IPS DF 6.9 (cell line): ENCODE measurements at places on chromosomes 6 and 20.

DNA sequence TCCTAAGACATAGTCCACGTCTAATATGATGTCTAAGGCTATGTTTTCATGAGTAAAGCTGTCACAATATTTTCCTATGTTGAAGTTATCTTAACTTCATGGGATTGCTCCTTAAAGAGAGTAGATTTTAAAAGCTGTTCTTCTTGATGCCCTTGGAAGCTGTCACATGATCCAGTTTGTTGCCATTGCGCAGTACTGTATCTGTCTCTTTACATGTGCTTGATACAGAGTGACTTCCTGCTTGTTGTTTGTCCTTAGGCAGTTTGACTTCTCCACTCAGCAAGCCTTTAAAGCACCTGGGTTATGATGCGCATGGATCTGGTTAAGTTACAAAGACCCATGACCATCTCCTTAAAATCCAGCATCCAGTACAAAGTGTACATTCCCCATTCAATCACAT, 85.4 kb downstream of the CDYL start:
- DNase-seq = no peak

DNA sequence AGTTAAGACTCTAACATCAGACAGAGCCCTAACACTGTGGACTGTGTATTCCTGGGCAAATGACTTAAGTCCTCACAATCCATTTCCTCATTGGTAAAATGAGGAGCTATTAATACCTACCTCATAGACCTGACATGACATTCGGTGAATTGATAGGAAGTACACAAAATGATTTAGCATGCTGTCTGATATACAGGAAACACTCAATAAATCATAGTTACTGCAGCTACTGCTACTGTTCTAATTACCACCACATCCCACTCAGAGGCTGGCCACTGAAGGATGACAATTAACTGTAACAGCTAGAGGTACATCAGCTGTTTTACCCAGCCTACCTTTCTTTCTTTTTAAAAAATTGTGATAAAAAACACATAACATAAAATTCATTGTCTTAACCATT, 87.7 kb downstream of the PLCG1 start:
- DNase-seq = no peak

DNA sequence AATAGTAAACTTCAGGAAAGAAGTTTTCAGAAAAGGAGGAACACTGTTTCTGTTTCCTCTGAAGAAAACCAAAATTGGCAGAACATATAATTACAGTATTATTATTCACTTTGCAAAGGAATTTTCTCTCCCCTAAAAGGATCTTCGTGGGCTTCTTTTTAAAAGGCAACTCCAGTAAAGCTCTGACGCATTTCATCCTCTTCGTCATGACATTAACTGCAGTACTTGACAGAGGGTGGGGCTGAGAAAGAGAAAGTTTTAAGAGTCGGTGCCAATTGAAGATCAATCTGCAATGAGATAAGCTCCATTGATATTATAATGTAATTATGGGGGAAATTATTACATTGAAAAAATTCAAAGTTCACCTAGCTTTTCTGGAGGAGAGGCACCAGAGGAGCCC, 75.8 kb downstream of the MYB start:
- no peak for DNase-seq

- no peak for DNase-seq
Measured at GRCh38 chr20:31652917-31653396, 15.2 kb downstream of the COX4I2 start.

- DNase-seq = no peak
Measured at GRCh38 chr6:147735924-147736323, 227.4 kb downstream of the SAMD5 start.

DNA sequence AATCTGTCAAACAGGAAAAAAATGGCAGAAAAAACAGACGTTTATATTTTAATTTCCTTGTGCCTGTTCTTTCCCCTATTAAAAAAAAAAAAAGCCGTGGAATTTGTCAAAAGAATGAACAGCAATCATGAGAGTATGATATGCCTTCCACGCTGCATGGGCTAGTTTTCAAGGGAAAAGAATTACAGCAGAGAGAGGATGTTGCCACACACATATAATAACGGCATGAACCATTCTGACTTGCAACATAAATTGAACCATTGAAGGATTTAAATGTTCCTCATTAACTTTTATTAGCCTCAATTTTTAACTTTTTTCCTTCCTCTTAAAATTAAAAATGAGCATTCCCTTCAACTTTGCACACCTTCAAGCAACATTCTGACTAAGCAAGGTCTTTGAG, 301.8 kb downstream of the FOXC1 start:
- no peak for DNase-seq

GRCh38 chr6:123777563-123777962, 26.1 kb upstream of the NKAIN2 start:
- DNase-seq = no peak
